ENCODE measurements at places on chromosomes 1 and 21.

GRCh38 chr1:42266253-42267135, 68.5 kb downstream of the FOXJ3 start:
- DNase-seq: no peak

GRCh38 chr1:116770625-116771024, 16.4 kb downstream of the CD2 start:
- DNase-seq: no peak

DNA sequence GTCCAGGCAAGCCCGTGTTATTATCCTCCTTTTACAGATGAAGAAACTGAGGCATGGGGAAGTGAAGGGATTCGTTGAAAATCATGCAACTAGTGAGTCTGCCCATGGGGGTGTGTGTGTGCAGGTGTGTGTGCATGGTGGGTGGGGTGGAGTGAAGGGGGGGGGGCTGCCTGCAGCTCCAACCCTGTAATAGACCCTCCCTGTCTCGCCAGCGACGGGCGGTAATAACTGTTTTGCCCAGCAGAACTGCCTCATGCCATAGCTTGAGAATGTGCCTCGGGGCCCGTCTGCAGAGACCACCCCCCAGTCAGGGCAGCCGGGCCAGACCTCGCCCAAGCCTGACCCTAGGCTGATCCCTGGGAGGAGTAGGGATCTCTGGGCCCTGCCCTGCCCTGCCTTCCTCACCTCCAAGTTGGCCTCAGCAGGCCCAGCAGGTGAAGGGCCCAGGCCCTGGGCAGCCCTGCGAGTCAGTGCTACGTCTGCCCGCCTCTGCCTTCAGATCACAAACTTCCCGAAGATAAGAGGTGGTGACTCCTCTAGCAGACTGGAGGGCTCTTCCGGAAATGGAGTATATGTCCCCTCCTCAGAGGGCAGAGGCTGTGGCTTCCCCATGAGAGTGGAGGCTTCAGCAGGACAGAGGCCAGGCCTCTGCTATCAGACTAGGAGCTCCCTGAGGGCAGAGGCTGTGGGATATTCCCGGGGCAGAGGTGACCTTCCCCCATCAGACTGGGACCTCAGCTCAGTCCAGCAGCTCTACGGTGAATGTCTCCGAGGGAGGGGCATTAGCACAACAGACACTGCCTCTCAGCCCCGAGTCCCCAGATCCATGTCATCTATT, 15.7 kb upstream of the EPHA2 start:
- no peak for DNase-seq

DNA sequence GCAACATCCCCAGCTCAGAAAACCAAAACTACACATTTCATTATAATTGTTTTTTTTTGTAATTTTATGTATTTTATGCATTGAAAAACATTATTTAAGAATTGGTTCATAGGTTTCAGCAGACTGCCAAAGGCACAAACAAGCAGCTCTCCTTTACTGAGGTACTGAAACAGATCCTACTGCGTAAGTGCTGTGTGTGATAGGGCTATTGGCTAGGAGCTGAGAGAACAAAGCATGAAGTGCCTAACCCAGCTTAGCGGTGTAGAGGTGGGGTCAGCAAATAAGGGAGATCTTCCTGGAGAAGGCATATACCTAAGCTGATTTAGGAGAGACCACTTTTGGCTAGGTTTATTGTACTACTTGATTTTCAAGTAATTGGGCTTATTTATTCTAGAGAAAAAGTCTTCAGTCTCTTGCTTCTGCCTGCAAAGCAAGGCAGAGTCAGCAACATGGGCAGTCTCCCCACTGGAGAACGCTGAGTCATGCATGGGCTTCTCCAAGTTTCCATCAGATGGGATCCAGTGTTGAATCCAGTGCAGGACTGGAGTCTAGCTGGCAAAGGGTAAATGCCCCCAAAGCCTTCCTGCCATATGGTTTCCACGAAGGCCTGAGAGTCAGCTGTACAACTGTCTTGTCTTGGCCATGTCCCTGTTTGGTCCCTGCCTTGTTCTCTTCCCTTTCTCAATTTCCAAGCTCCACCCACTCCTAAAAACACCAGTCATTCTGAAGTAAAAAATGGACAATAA, 18.0 kb upstream of the YTHDF2 start:
- no peak for DNase-seq

DNA sequence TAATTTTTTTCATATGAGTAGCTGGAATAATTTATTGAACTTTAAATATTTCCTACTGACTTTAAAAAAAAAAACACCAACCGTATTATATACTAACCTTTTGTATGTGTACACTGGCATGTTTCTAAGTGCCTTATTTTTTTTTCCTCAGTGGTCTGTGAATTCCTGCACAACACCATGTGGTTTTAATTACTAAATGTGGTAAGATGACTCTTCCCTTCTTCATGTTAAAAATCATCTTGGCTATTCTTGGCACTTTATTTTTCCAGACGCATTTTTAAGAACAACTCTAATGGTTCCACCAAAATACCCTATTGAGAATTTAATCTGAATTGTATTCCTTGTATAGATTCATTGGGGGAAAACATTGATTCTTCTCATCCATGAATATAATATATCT, 28.4 kb downstream of the PPP2R5A start:
- no peak for DNase-seq

DNA sequence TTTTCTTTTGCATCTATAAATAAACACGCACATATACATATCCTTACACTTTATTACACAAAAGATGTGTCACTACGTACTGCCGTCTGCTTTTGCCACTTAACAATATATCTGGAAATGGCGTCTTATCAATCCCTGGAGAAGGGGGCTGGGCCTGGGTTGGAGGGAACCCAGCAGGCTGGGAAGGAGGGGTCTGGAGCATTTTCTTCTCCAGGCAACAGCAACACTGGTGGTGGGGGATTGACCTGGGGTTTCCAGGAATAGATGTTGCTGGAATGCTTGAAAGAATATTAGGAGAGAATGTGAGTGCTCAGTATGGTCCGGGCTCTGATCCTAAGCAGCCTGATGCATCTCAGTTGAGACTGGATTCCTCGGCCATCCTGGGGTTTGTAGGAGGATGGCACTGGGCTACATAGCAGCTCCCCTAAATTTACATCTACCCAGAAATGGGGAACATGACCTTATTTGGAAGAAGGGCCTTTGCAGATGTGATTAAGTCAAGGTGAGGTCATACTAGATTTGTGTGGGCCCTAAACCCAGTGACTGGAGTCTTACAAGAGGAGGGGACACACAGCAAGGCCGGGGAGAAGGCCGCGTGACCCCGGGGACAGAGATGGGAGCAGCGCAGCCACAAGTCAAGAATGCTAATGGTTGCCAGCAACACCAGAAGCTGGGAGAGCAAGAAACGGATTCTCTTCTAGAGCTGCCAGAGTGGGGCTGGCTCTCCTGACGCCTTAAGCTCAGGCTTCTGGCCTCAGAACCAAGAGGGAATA, 98.6 kb downstream of the SIK1 start:
- DNase-seq: no peak

GRCh38 chr1:116390195-116390594, 17.2 kb downstream of the ATP1A1 start:
- no peak for DNase-seq

DNA sequence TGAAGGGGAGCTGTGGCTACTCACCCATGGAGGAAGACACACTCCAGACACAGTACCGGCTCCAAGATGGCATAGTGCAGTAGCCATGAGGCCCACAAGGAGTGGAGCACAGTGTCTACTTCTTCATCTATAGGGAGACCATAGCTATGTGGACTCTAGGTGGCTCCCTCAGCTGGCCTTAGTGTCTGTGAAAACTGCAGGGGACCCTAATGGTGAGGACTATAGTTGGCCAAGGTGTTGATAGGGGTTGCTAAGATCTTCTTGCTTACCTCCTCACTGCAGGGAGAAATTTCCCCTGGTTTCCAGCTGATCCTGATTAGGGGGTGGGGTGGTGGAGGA, 58.9 kb downstream of the DIPK1A start:
- DNase-seq: no peak

- DNase-seq: no peak
Observed at GRCh38 chr1:154956544-154956941, 644 bp upstream of the PBXIP1 start.

DNA sequence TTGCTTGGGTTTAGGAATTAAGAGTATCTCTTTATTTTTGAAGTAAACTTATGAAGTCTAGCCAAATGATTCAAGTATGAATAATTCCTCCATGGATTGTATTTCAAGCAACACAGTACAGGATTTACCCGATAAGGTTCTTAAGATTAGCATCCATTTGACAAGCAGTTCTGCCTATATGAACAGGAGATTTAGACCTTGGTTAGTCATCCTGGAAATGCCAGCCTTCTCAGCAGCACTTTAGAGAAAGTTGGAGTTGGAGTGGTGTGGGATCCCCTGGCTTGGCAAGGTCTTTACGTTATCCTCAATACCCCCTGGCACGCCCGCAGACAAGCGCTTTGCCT, 1.6 kb downstream of the BCAR3 start:
- no peak for DNase-seq

DNA sequence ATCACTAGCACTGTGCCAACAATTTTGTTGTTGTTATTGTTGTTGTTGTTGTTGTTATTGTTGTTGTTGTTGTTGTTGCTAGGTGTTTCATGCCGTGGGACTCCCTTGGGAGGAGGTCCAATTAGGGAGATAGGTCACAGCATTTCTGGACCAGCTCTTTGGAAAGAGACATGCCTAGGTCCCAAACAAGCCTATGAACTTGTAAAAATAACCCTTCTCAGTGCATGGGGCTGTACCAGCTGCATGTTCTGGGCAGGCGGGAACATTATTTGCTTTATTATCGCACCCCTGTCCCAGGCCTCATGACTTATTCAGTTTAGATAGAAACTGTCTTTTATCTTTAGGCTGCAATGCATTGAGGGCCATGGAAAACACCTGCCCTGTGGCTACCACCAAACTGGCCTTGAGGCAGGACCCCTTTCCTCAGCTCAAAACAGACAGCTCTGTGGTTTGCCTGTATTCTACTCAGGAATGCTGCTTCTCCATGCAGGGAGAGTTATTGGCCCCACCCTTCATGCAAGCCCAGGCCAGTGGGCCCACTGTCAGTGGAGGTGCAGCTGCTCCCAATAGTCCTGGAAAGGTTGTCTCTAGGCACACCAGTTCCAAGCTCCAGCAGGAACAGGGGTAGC, 386.5 kb upstream of the BRINP3 start:
- no peak for DNase-seq

- no peak for DNase-seq
Observed at GRCh38 chr1:3402258-3403010, 52.0 kb upstream of the ARHGEF16 start.

DNA sequence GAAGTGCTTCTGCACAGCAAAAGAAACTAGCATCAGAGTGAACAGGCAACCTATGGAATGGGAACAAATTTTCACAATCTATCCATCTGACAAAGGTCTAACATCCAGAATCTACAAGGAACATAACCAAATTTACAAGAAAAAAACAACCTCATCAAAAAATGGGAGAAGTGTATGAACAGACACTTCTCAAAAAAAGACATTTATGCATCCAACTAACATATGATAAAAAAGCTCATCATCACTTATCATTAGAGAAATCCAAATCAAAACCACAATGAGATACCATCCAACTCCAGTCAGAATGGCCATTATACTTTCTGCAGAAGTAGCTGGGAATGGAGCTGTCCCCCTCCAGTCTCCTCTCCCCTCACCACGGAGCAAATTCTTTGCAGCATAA, 2.9 kb upstream of the OR2M3 start:
- DNase-seq: no peak

DNA sequence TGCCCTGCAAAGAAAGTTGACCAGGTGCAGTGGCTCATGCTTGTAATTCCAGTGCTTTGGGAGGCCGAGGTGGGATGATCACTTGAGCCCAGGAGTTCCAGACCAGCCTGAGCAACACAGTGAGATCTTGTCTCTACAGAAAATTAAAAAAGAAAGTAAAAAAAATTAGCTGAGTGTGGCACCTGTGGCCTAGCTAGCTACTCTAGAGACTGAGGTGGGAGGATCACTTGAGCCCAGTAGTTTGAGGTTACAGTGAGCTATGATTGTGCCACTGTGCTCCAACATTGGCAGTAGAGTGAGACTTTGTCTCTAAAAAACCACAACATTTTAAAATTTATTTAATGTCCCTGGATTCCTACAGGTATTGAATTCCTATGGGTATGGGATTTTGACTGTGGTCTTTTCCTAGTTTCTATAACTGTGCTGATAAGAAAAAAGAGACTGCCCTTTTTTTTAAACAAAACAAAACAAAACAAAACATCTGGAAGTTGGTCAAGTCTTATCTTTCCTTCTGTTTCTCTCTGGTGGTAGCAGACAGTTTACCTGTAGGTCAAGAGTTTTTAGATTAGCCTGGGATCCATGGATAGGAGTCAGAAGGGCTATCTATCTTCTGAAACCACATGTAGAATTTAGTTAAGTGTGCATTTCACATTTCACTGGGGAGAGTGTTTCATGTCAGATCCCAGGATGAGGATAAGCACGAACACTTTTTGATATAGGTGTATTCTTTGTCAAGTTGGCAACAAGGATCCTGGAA, 18.8 kb downstream of the UCK2 start:
- no peak for DNase-seq

GRCh38 chr1:203663294-203663693, 36.7 kb downstream of the ATP2B4 start:
- no peak for DNase-seq

- no peak for DNase-seq
Observed at GRCh38 chr1:228510101-228510802, 23.1 kb downstream of the RNF187 start.

- DNase-seq: no peak
Observed at GRCh38 chr21:27464648-27465047, 497.8 kb upstream of the ADAMTS5 start.

- no peak for DNase-seq
Observed at GRCh38 chr1:211532088-211532444, 40.1 kb upstream of the RD3 start.

- no peak for DNase-seq
Observed at GRCh38 chr1:203272633-203273205, 32.6 kb upstream of the BTG2 start.

GRCh38 chr1:65176056-65176450, 28.1 kb downstream of the AK4 start:
- DNase-seq: no peak

GRCh38 chr1:98884864-98885263, 119.8 kb downstream of the PLPPR5 start:
- no peak for DNase-seq

- DNase-seq: no peak
Observed at GRCh38 chr1:114320586-114320985, 166.9 kb upstream of the SYT6 start.

DNA sequence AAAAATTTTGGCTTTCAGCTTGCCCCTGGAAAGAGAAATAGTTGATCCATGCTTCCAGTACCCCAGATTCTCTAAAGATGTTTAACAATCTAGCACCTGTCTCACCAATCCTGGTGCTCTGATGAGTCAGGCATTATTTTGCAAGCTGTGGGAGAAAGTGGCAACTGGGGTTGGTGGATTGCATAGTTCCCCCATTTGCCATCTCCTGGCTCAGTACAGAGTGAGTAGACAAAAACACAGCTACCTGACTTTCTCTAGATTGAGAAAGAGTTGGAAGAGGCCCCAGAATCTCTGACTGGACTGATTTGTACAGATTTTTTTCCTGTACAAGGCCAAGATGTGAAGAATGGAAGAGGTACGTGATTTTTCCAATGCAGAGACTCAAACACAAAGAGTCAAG, 75.1 kb upstream of the NEGR1 start:
- DNase-seq: no peak

GRCh38 chr21:42232176-42232825, 13.4 kb downstream of the ABCG1 start:
- no peak for DNase-seq

- DNase-seq: no peak
Observed at GRCh38 chr1:112767646-112768045, 52.5 kb upstream of the PPM1J start.

- no peak for DNase-seq
Observed at GRCh38 chr1:156452907-156453306, 47.7 kb downstream of the MEF2D start.
